ENCODE measurements at places on chromosomes 3 and 15.

- H3K36me3 ChIP-seq = no peaks in the 10 kb centered on the region
- no peak overlapping the region for H3K4me3 ChIP-seq
- H3K27me3 ChIP-seq = no peaks in the 10 kb centered on the region
- no peaks in the 10 kb centered on the region for H3K4me1 ChIP-seq
Measured at GRCh38 chr3:177878957-177879356, 657.3 kb upstream of the KCNMB2 start.

- no peaks in the 10 kb centered on the region for H3K36me3 ChIP-seq
- H3K4me3 ChIP-seq = no peak overlapping the region
- H3K27me3 ChIP-seq = no peaks in the 10 kb centered on the region
Measured at GRCh38 chr3:122612696-122613095, 35.2 kb downstream of the PARP15 start.

GRCh38 chr15:75034615-75035014 is 11.2 kb downstream of the PPCDC start:
- no peaks in the 10 kb centered on the region for H3K27me3 ChIP-seq
- no peaks in the 10 kb centered on the region for H3K36me3 ChIP-seq
- peaks cover 8% of the 10 kb centered on the region for H3K4me1 ChIP-seq
- no peak for DNase-seq
- H3K4me3 ChIP-seq = no peak overlapping the region

GRCh38 chr15:69973102-69973714 is 124.5 kb downstream of the TLE3 start:
- no peak overlapping the region for H3K27ac ChIP-seq
- no peaks in the 10 kb centered on the region for H3K27me3 ChIP-seq
- no peaks in the 10 kb centered on the region for H3K4me1 ChIP-seq
- H3K4me3 ChIP-seq = no peak overlapping the region
- no peak for DNase-seq

GRCh38 chr15:81475926-81476325 is 101.9 kb upstream of the TMC3 start:
- H3K36me3 ChIP-seq = no peaks in the 10 kb centered on the region
- H3K4me3 ChIP-seq = no peak overlapping the region
- no peak for DNase-seq
- no peak overlapping the region for H3K27ac ChIP-seq
- no peaks in the 10 kb centered on the region for H3K4me1 ChIP-seq

DNA sequence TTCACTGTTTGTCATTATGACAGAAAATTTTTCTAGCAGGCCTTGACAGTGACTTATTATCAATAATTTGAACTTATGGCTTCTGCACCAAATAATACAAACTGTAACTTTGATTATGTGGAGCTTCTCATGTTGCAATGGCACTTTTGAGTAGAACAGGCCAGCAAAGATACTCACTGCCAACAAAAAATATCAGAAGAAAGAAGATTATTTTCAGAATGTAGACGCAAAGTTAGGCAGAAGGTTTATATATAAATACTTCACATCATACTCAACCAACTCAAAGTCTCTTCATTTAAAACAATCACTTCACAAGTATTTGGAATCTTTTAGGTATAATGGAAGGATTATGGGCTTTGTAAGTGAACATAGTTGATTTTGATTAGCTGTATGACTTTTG is 893.0 kb downstream of the ROBO2 start:
- H3K36me3 ChIP-seq = no peaks in the 10 kb centered on the region
- H3K27ac ChIP-seq = no peak overlapping the region
- no peak for DNase-seq

DNA sequence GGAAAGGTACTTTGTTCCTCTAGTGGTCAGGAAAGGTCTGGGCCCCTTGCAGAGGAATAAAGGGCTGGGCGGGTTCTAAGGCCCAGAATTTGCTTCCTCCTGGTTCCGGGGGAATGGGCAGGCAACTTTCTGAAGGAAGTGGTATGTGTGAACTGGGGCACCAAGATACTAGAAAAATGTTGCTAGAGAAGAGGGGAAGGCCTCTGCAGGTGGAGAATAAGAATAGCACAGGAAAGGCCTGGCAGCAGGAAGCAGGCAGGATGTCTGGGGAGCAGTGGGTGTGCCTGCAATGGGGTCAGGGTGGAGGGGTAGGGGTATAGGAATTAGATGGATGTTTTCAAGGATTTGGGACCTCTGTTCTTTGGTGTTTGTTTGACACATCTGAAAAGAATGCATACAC is 2.0 kb downstream of the SLC22A13 start:
- no peaks in the 10 kb centered on the region for H3K4me1 ChIP-seq
- DNase-seq = no peak
- no peaks in the 10 kb centered on the region for H3K36me3 ChIP-seq
- H3K4me3 ChIP-seq = no peak overlapping the region

DNA sequence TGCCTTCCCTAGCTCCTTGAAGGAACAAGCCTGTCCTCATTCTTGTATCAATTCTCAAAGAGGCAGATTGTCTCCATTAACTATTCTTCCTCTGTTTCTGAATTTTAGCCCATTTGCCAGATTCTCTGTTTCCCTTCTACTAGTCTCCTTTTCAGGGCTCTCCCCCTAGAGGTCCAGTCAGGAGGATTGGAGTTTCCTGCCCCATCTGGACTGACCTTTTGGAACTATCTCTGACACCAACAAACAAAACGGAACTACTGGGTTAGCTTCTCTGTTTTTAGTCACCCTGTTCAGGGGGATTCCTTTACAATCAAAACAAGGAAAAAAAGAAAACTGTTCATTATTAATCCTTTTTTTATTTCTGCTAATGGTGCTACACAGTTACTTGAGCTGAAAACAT is 10.2 kb upstream of the KPNA4 start:
- no peak overlapping the region for H3K27ac ChIP-seq
- H3K27me3 ChIP-seq = no peaks in the 10 kb centered on the region
- H3K4me3 ChIP-seq = no peak overlapping the region
- no peaks in the 10 kb centered on the region for H3K4me1 ChIP-seq

DNA sequence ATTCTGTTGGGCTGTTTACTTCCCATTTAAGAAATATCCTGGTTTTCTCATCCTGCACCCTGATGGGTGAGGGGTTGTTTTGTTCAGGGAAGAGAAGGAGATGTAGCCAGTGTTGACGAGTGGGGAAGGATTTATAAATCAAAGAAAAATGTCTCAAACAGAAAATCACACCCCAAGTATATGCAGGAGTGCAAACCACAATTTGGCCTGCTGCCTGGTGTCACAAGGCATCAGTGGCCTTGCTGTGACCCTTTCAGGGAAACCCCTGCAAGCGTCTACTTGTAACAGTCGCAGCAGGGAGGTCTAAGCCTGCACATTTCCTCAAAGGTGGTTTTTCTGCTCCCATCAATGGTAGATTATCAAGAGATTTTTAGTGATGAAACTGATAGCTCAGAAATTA is 132.6 kb upstream of the LRRN1 start:
- H3K36me3 ChIP-seq = no peaks in the 10 kb centered on the region
- H3K27me3 ChIP-seq = no peaks in the 10 kb centered on the region
- no peaks in the 10 kb centered on the region for H3K4me1 ChIP-seq
- H3K4me3 ChIP-seq = no peak overlapping the region
- DNase-seq = no peak
- no peak overlapping the region for H3K27ac ChIP-seq

DNA sequence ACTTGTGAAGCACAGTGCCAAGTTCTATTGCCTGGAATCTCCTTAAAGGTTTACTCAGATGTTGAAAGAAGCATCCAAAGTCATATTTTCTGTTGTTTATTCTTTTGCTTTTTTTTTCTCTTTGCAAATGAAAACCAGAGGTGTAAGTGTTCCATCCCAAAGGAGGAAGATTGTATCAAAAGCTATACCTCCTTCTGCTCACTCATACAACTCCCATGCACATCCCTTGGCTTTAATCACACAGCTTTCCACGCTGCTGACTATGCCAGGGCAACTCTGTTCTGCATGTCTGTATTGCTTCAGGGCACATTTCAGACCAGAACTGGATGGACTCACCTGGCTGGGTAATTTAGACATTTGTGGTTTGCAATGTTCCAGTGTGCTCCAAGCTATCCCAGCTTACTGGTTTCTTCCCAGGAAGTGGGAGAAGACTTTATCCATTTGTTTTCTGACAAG is 399.6 kb upstream of the TBL1XR1 start:
- H3K4me1 ChIP-seq = peaks cover 27% of the 10 kb centered on the region
- H3K27ac ChIP-seq = peak overlapping the region; percentile 91
- no peak for DNase-seq
- no peaks in the 10 kb centered on the region for H3K36me3 ChIP-seq
- no peaks in the 10 kb centered on the region for H3K27me3 ChIP-seq

DNA sequence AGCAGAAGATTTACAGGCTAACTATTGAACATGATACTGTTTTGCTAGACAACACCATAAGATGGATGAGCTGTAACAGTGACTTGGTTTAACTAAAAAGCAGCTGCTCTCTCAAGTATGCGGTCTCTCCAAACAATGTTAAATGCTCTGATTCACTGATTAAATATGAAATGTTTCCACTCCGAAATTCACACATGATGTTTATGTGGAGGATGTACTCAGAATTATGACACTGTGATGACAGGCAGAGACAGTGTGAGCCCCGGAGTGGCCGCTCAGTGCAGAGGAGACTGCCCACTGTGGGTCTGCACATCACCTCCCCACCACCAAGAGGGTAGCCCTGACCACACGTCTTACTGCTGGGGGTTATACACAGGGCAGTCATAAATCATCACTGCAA is 83.9 kb upstream of the MEX3B start:
- no peak for DNase-seq
- no peak overlapping the region for H3K27ac ChIP-seq
- H3K36me3 ChIP-seq = no peaks in the 10 kb centered on the region
- no peak overlapping the region for H3K4me3 ChIP-seq
- no peaks in the 10 kb centered on the region for H3K27me3 ChIP-seq

DNA sequence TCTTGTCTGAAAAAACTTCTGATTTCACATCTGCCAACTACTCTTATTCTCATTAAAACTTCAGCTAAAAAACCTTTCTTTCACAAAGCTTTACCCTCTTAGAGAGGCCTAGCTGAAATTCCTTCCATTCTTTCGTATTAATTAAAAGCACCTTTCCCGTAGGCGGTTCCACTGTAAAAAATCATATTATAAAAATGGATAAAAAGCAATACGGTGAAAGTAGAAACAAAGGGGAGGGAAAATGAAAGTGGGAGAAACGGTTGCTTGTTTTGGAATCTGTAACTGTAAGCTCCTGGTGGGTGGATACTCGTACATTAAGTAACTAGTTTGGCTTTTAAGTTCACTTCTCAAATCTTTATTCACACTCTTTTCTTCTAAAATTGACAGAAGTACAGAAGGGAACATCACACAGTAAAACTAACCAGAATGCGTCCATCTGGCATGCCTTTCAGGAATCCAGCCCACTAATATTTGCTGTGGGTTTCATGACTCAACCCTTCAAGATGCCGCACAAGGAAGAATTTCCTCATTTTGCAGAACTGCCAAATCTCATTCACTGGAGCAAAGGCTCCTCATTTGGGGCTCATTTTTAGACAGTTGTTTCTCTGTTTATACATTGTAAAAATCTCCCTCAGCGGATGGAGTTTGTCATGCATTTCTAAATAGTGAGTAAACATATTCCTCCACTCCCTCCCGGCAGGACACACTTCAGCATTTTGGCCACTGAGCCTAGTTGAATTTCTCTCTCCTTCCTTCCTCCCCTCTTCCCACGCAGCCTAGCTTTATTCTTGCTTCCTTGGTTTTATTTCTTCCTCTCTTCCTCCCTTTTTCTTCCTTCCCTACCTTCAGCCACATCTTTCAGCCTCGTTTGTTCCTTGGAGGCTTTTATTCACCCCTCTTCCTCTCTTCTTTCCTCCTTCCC is 419.5 kb upstream of the NAALADL2 start:
- peak; percentile 27 for DNase-seq
- no peaks in the 10 kb centered on the region for H3K4me1 ChIP-seq
- H3K4me3 ChIP-seq = peak overlapping the region; percentile 97
- H3K27me3 ChIP-seq = no peaks in the 10 kb centered on the region

- no peaks in the 10 kb centered on the region for H3K36me3 ChIP-seq
- no peak overlapping the region for H3K4me3 ChIP-seq
- DNase-seq = no peak
- no peaks in the 10 kb centered on the region for H3K27me3 ChIP-seq
- H3K27ac ChIP-seq = no peak overlapping the region
Measured at GRCh38 chr3:195847055-195847950, 35.6 kb upstream of the MUC4 start.
